ENCODE measurements at places on chromosomes 1 and 21.

DNA sequence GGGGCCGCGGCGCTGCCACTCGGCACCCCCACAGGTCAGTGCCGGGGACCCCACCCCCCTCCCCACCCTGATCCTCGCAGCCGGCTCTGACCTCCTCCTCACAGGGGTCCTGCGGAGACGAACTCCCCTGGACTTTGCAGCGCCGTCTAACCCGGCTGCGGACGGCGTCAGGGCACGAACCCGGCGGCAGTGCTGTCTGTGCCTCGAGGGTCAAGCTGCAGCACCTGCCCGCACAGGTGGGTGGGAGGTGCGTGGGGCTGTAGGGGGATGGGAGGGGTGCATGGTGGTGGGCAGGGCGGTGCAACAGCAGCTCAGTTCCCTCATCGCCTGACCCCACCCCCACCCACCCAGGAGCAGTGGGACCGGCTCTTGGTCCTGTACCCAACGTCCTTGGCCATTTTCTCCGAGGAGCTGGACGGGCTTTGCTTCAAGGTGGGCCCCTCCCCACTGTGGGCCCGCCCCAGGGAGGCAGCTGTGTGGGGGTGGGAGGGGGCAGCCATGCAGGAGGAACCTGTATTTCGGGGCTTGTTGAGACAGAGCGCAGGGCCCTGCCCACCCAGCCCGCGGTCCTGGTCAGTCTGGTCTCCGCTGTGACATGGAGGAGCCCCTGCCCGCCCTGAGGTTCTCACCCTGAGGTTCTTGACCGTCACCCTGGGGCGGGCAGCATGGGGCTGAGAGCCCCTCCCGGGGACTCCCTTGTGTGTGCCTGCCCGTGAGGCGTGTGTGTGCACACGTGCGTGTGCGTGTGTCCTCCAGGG, 4.9 kb downstream of the PLEKHN1 start:
- DNase-seq: no peak

DNA sequence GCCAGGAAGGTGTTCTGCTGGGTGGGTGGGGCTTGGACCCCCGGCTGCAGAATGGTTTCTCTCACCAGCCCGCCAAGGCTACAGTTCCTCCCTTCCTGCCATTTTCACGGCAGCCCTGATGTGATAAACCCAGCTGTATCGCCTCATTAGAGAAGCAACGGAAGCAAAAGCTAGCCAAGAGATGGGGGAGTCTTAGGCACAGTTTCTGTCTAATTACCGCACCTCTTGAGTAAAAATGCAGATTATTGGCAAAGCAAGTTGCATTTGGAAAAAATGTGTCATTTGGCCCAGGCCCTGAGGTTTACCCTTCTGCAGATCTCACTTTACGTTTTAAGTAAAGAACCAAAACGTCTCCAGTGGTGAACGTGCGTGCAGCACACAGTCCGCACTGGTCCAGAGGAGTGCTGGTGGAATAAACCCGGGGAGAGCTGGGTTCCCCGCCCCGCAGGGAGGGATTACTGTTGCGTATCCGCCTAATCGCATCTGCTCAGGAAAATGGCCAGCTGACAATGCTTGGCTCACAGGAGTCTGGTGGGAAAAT, 109.9 kb downstream of the GALNT2 start:
- DNase-seq: no peak

DNA sequence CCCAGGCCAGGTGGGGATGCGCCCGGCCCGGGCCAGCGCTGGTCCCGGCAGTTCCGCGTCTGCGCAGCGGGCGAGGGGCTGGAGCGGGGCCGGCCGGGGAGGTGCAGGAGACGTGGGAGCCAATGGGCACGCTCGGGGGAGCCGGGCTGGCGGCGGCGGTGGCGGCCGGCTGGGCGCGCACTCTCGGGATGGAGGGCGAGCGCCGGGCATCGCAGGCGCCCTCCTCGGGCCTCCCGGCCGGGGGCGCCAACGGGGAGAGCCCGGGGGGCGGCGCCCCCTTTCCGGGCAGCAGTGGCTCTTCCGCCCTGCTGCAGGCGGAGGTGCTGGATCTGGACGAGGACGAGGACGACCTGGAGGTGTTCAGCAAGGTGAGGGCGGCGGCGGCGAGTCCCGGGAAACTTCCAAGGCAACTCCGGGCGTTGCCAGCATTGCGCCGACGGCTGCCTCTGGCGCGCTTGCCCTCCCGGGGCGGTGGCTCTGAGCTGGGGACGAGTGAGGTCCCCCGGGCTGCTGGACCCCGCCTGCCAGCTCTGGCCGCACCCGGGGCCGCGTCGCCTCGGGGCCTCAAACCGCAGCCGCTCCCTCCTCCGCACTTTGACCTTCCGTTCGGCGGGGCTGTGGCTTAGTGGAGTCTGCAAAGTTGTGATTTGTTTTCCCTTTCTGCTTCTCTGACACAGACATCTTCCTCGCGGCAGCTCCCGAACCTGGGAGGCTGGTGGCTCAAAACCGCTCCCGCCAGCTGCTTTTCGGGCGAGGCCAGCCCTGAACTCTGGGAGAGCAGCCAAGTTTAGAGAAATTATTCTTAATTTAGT, at the start of gene SNX7:
Gene SNX7 (plus strand): TSS at position 178 of the 812 bp plus-strand sequence. CDS start 11 bp downstream, at position 189.
- peak; percentile 72 for DNase-seq

GRCh38 chr1:15341634-15342407, 67.9 kb upstream of the EFHD2 start:
- no peak for DNase-seq

GRCh38 chr1:156640842-156641706, 843 bp upstream of the BCAN start:
- no peak for DNase-seq

DNA sequence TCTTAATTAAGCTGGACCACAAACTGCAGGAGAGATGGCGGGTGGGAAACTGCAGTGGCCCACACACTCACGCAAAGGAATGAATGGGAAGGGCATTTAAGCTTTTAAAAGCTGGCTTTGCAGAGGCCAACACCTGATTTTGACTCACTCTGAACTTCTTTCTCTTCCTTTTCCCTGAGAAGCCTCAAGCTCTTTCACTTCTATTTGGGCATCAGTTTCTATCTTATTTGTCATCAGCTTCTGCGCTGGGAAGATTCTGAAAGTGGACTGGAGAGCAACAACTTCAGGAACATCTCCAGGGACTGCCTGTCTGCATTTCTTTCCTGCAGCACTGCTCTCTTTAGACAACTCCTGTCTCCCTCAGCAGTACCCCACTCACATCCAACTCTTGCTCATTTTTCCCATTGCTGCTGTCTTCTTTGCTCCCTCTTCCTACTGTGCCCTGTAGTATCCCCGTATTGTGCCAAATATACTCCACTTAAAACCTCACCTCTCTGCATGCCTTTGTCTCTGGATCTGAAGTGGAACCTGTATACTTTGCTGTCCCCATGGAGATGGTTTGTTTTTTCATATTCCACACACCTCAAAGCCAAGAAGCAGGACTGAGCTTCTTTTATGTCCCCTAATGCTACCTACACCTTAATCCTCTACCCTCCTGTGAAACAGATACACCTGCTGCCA, 143.3 kb upstream of the JUN start:
- DNase-seq: no peak

DNA sequence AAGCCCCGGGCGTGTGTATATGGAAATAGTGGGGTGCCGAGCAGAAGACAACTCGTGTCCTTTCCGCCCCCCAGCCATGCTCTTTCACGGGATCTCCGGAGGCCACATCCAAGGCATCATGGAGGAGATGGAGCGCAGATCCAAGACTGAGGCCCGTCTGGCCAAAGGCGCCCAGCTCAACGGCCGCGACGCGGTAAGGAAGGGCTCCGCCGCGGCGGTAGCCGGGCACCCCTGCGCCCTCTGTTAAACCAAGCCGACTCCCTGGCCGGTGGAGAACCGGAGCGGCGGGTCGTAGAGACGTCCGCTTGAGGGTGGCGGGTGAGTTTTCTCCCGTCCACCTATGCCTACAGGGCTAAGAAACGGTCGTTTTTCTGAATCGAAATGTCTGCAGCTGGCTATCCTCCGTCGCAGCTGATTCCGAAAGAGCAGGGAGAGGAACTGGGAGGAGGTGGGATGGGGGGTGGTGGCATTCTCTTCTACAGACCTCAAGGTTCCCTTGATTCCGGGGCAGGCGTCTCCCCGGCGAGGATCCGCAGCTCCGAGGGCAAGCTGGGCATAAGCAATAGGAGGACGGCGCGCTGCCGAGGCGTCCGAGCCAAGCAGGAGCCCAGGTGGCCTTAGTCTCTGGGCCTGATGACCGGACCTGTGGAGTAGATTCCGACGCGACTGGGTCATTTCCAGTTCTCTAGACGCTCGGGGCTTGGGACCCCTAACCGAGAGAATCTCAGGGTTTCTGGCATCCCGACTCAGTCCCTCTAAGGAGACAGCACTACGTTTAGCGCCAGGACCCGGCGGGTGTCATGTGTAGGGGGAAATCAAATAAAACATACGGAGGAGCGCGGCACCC, 856 bp downstream of the LHX9 start:
- no peak for DNase-seq

Data from NCI-H1105 (cell line).